SJCRH30 (cell line): ENCODE measurements at places on chromosomes 5 and 9. TPM values are rescaled to one million over a fixed set of nuclear protein-coding genes. Genes with fewer than 3 reads are reported as not detected.
A peak's percentile ranks its signal among the peaks of the same experiment; 100 is the strongest.

The IFNA2 gene
- not detected in 2 replicates for total RNA-seq

The LCN12 gene
- not detected in 2 replicates for total RNA-seq

DNA sequence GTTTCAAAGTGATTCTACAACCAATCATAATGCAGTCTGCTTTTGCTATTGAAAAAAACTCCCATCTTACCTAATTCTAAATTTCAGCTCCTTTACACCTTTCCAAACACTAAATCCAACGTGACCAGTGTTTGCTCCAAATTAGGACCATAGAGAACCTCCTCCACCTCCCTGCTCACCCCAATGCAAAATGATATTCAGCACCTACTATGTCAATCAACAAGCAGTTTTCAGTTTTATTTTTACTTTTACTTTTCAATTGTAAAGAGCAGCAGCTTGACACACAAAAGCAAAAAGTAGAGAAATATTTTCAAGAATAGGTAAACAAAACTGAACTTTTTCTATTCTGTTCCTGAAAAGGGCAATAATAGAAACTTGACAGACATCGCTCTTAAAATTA is 3.4 kb downstream of the FAM13B start:
- no peak for DNase-seq

GRCh38 chr5:74186356-74187315 is 453.9 kb downstream of the ENC1 start:
- no peak for DNase-seq

DNA sequence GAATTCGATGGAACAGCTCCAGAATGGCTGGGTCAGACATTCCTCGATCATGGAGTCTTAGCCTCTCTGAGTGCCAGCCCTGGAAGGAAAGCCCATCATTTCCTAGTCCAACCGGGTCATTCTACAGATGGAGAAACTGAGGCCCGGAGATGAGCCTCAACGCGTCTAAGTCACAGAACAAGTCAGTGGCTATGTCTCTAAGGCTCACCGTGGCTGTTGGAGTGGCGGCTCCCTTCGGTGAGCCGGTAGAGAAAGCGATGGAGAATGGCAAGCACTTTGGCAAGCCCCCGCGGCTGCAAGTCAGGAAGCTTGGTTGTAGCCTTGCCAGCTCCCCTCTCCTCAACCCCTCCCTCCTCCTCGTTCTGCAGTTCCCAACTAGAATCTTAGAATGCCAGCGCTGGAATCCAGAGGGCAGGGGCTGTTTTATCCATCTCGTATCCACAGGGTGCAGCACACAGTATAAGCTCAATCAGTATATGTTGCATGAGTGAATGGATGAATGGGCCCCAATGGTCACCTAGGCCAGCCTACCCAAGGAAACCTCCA is 438 bp upstream of the ARSI start:
- no peak for DNase-seq

- DNase-seq: peak; percentile 88
These were observed 193.0 kb downstream of the MELK start for GRCh38 chr9:36765468-36766341.

DNA sequence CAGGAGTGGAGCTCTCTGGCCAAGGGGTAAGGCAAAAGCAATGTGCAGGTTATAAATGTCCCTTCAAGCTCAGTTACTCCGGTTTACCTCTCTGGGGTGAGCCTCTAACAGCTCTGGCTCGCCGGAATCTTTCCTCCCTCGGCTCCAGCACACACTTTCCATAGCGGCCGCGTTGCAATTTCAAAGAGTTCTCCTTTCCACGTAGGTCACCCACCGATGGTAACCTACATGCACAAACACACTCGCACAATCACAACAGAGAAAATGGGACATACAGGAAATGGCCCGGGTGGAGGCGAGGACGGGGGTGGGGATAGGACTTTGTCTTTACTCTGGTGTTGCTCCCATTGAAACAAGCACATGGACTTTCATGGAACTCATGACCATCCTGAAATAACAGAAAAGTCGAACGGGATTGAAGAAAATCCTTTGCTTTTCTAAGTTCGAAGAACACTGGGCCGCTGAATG is 1.2 kb downstream of the LHFPL2 start:
- DNase-seq: peak; percentile 59

- DNase-seq: no peak
These were observed 98.7 kb upstream of the IFNE start for GRCh38 chr9:21580636-21581378.

GRCh38 chr5:174837919-174838902 is 113.8 kb downstream of the MSX2 start:
- DNase-seq: peak; percentile 81

GRCh38 chr5:54217826-54218503 is 92.4 kb downstream of the ARL15 start:
- peak; percentile 80 for DNase-seq

DNA sequence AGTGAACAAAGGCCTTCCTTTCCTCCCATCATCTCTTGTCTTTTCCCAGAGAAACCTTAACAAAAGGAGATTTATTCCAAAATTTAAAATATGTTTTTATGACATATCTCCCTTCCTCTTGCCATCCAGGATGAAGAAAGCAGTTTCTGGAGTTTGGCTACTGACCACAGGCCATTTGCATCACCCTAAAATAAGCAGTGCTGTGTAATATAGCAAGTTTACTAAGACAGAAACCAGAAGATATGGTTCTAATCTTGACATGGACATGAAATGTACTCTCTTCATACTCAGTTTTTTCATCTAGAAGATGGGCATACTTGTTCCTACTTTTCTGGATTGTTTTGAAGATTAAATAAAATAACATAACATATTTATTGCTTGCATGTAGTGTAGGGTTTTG is 50.2 kb upstream of the ZFAND5 start:
- no peak for DNase-seq

DNA sequence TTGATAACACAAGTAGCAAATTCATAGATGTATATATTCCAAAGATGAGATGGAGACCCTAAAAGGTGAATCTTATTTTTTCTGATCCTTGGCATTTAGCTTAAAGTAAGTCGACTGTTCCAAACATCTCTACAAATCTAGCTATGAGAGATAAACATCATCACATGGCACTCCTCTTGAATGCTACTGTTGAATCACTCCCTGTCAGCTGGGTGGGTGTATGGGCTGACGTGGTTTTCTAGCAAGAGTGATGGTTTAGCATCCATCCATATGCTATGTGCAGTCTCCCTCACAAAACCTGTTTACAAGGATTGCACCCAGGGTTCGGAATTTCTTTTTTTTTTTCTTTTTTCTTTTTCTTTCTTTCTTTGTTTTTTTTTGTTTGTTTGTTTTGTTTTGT is 13.8 kb downstream of the ACO1 start:
- no peak for DNase-seq

GRCh38 chr5:31663519-31663918 is 24.6 kb downstream of the PDZD2 start:
- DNase-seq: no peak

DNA sequence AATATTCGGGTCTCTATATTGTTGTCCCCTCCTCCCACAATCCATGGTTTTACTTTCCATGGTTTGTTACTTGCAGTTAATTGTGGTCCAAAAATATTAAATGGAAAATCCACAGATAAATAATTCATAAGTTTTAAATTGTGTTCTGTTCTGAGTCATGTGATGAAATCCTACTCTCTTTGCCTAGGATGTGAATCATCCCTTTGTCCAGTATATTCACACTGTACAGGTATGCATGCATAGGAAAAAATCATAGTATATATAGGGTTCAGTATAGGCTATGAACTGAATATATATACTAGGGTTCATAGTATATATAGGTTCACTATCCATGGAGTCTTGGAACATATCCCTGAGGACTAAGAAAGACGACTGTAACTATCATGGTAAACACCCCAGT is 19.6 kb downstream of the INSYN2B start:
- DNase-seq: no peak

GRCh38 chr5:132437604-132438266 is 52.8 kb downstream of the IRF1 start:
- DNase-seq: no peak

DNA sequence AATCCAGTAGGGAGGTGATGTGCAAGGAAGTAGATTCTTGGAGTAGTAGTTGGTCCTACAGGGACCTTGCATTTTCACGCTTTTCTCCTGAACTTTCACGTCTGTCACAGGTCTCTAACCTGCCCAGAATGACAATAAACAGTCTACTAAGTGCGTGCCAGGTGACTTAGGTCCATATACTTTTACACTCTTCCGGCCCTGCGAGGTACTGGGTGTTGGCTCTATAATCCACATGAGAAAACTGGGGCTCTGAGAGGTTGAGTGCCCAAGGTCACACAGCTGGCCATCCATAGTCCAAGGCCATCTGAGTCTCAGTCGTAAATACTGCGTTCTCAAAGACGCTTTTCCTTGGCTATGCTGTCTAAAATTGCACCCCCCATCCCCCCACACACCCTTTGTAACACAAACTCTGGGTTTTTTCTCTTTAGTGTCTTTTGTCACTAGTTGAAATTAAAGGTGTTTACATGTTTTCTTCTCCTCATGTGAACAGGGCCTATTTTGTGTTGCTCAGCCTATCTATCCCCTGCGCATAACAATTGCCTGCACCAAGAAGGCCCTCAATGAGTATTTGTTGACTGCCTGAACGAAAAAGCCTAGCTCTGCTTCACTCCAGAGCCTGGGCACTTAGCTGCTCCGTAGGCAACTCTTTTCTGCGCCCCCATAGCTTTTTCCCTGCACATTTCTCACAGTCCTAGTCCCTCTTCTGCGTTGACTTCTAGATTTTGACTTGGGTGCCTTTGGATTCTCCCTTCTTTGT is 943 bp downstream of the SFXN1 start:
- DNase-seq: no peak
